Cerebellar nuclear complex (tissue), 1 donor: ENCODE measurements at places on chromosomes 16 and 17.
A peak's percentile ranks its signal among the peaks of the same experiment; 100 is the strongest.

GRCh38 chr17:45143767-45144198 is 4.5 kb upstream of the HEXIM1 start:
- DNase-seq: no peak

- no peak for DNase-seq
Observed at GRCh38 chr17:60579090-60579489, 20.9 kb upstream of the PPM1D start.

- peak; percentile 97 for DNase-seq
Observed at GRCh38 chr17:73278465-73279453, 17.1 kb upstream of the CPSF4L start.

DNA sequence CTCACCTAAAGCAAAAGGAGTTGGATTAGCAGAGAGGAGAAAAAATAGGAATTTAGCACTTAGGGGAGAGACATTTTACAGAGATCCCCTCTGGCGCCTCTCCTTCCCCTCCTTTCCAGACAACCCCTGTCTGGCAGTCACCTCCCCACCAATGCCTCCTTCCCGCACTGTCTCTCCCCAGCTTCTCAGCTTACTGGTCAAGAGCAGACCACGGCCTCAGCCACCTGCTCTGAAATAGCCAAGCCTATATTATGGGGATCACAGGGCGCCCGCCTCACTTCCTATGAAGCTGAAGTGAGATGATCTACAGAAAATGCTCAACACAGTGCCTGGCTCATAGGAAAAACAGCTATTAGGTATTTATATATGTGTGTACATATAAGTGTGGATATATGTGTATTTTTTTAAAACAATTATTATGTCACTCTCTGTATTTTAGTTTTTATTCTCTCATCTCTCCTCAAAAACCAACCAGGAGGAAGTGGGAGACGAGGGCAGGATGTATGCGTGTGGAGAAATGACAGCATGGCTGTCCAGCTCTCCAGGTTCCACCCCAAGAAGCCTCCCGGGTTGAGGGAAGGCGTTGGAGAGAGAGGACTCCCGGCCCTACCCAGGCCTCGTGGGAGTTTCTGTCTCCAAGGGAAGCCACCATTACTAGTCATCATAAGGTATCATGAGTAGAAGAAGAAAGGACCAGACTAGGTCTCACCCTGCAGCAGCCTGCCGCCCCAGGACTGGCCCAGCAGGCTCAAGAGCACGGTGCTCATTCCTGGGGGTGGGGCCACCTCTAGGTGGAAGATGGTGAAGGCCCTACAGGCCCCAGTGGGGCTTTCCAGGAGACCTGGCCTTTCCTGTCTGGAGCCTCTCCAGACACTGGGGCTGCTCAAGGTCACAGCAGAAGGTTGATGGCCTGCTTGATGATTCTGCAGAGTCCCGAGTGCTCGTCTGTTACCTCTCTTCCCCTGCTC is 27.2 kb downstream of the MAP3K14 start:
- no peak for DNase-seq

DNA sequence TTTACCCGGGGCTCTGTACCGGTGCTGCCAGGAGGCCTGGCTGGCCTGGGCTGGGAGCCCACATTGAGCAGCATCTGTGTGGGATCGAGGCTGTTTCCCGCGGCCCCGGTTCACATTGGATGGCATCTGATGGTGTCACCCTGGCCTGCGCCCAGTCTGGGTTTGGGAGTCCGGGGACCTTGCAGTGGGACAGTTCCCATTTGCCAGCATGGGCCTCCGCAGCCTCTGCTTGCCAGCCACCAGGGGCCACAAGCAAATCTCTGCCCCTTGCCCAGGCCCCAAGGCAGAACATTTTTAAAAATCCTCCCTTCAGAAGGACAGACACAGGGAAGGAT is 64.5 kb downstream of the BANP start:
- DNase-seq: no peak

GRCh38 chr16:2180962-2181923 is 15.2 kb downstream of the CASKIN1 start:
- no peak for DNase-seq

GRCh38 chr16:82971126-82971525 is 344.4 kb downstream of the CDH13 start:
- no peak for DNase-seq

DNA sequence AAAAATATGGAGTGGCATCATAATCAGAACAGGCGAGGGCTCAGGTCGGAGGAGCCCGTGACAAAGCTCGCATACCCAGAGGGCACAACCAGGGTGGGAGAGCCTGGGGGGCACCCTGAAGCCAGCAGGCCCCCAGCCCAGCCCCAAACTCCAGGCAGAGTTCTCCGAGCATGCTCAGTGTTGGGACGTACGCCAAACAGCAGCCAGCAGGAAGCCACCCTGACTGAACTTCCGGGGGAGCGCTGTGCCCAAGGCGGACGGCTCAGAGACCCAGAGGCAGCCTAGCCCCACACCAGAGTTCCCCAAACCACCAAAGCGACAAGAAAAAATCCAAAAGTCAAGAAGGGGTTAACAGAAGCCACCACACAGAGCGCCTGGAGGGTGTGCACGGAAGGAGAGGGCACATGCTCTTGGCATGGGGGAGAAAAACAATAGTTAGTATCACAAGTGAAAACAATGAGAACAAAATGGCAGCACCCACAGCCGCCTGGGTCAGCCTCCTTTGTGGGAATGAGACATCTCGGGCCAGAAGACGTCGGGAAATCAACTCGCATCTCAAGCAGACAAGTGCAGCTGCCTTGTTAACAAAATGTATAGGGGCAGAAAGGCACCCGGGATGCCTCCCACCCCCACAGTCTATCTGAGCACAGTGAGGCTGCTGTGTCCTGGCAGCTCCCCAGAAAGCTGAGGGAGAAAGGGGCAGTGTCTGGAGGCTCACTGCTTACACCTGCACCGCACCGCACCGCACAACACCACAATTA is 11.9 kb downstream of the EXOC7 start:
- DNase-seq: no peak

GRCh38 chr17:20008242-20009051 is 712 bp upstream of the SPECC1 start:
- DNase-seq: no peak

DNA sequence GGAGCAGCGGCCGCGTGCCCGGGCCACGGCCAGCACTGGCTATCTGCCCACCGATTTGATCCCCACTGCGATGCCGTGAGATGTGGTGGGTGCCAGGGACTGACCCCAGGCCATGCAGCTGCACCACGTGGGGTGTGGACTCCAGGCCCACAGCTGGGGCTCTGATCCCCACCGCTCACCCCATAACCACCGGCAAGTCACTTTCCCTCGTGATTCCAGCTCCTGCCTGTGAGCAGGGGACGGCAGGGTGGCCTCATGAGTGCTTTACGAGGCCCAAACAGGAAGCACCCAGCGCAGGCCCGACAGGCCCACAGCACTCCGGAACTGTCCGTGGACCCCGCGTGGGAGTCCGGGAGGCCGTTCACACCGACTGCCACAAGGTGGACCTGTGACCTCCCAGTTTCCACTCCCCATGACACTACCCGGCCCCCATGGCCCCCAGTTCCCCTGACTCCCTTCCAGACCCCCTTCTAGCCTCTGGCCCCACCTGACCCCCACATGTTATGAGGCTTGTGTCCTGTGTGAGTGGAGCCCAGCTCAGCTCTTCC is 616 bp downstream of the PTX4 start:
- no peak for DNase-seq

DNA sequence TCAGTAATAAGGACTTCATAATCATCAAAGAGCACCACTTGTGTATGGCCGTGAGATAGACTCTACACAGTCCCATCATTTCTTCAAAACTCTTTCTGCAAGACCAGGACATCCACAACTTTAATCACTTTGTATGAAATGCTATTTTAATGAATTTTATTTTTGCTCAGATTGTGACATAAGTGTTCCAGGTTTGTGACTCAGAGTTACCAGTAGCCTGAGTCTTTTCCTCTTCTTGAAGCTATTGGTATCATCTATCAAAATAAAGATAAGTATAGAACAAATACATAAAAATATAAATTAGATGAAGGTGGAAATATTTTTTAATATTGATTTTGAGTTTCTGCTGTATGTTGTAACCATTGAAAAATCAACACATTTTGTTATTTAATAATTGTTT is 16.6 kb upstream of the VWA3A start:
- DNase-seq: no peak

DNA sequence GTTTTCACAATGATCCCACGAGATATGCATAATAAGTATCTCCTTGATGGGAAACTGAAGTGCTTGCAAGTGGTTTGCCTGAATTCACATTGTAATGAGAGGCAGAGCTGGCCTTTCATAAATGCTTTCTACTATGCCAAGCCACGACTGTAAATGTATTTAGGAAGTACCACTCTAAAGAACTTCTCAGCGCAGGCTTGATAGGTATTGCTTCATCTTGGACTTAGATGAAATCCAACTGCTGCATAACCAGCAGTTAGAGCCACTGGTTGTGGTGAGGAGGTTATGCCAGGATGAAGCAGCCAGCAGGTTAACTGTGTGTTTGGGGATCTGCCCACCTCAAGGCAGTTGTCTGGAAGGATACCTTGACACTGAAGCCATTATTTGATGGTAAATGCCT is 26.8 kb downstream of the MARCHF10 start:
- DNase-seq: no peak

DNA sequence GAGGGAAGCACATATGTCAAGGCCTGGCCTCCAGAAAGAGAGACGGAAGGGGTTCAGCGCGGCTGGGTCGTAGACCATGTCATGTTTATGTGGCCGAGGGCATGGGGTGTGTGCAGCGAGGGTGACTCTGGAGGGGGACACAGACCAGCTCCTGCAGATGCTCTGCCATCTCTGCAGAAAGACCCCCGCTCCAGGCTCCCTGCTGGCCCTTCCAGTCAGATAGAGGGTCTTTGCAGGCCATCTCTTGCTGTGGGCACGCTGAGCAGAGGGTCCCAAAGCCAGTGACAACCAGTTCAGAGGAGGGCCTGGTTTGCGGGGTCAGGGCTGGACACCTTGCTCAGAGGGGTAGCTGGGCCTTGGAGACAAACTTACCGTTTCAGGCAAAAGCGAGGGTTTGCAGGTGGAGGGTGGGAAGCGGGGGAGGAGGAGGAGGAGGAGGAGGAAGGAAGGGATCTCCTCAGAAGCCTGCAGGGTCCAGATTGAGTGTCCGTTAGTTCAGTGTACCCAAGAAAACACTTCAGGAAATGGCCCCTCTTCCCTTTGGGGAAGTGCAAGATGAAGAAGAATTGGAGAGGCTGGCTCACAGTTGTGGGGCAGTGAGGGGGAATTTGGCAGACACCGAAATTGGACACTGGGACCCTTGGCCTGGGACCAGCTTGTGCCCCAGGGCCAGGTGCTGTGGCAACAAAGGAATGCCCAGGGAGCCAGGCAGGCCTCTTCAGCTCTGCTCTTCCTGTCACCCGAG is 102.8 kb downstream of the CMIP start:
- no peak for DNase-seq

- DNase-seq: no peak
Observed at GRCh38 chr17:36197387-36197703, 787 bp upstream of the CCL3L1 start.

DNA sequence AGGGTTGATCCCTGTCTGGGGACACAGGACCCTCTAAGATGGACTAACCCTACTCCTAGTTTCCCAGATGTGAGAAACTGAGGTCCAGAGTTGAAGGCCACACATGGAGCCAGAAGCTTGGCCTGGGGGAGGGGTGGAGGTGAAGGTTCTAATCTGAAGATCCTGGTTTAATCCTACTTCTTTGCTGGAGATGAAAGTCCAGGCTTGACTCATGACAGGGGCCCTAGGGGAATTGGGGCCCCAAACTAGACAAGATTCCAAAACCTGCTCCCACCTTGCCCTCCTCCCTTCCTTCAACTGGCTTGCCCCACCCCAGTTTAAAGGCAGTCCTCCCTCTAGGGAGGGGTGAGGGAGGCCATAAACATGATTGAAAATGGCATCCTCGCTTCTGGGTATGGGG is 21.6 kb downstream of the IGF2BP1 start:
- DNase-seq: no peak

DNA sequence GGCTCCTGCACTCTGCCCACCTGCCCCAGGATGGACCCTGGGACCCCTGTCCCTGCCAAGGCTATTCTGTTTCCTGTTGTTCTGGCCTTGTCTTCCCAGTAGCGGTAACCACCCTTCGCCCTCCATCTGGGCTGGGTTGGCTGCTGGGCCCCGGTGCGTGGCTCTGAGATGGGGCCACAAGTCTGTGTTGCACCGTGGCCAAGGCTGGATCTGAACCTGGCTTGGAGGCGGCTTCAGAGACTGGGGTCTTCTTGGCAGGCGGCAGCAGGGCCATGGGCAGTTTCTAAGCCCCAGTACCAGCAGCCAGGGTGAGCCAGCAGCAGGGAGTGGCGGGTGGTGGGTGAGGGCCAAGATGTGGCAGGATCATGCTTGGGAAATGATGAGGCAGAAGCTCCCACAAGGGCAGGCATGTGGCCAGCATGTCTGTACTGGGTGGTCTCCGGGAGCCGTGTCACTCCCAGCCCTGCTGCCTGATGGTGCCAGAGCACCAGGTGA is 12.6 kb downstream of the MAP2K3 start:
- no peak for DNase-seq

DNA sequence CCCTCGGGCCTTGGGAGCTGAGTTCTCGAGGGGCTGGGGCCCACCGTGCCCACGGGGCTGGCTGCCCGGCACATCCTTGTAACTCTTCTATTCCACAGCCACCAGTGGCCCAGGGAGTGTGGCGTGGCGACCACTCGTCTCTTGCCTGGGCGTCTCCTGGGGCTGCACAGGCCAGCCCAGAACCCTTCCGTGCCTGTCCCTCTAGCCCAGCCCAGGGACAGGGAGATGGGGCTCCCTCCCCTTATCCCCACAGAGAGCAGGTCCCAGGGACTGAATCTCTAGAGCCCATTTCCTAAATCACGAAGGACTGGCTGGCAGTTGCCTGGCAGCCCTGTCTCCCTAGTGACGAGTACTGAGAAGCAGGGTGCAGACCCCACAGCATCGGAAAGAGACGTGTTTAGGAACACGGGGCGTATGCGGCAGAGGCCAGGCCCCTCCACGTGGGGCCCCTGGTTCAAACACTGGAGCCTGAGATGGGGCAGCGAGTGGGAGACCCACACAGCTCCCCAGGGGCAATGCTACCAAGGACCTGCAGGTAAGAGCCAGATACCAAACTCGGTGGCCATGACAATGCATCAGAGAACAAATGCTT is 51.0 kb downstream of the TIMM22 start:
- DNase-seq: no peak

DNA sequence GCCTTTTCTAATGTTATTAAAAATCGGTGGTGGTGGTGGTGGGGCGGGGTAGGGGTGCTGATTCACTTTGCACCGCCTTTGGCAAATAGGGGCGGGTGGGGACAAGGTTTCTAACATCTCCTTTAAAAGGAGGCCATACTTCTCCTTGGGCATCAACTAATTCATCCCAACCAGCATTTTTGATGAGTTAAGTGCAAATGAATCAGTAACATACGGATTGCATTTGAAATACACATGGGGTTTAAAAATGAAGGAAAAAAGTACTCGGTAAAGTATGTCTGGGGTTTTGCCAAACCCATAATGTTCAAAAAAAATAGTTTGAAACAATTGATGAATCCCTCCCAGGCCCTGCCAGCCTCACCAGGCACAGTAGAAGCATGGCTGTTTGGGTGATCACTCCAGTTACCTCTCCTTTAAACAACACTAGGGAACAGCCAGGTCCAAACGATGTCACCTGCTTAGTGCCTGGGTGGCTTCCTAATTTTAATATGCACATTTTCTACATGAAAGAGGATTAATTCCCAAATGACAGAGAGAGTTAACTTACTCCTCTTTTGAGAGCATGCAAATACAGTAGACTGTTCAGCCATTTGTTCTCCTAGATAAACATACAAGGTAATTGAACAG is 107.2 kb downstream of the ANKFN1 start:
- DNase-seq: no peak
